GM12891 (cell line): ENCODE measurements at places on chromosomes 16 and 17.

- no peak for DNase-seq
These were observed 40.8 kb downstream of the YPEL2 start for GRCh38 chr17:59372138-59372751.

GRCh38 chr16:29871822-29872546, 9.0 kb upstream of the CDIPT start:
- DNase-seq, result no peak

GRCh38 chr16:6035161-6035560, 937.6 kb upstream of the EEF2KMT start:
- no peak for DNase-seq

DNA sequence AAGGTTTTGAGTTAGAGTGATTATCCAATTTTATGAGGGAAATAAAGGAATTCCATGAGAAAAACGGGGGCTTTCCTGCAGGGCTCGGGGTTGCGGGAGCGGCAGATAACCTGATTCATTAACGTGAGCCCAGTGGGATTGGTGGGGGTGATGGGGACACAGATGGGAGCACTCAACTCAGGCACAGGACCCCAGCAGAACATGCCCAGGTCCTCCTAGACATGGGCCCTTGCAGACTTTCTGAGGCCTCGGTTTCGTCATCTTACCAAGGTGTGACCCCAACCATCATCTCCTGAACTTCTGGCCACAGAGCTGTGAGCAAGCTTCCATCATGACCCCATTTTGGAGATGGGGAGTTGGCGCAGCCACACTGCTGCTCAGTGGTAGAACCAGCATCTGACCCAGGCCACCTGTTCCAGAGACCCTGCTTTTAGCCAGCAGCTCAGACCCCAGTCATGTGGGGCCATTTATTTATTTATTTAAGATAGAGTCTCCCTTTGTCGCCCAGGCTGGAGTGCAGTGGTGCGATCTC, 22.3 kb downstream of the CARHSP1 start:
- no peak for DNase-seq

- no peak for DNase-seq
These were observed 9.9 kb downstream of the TMIGD1 start for GRCh38 chr17:30323895-30324319.

DNA sequence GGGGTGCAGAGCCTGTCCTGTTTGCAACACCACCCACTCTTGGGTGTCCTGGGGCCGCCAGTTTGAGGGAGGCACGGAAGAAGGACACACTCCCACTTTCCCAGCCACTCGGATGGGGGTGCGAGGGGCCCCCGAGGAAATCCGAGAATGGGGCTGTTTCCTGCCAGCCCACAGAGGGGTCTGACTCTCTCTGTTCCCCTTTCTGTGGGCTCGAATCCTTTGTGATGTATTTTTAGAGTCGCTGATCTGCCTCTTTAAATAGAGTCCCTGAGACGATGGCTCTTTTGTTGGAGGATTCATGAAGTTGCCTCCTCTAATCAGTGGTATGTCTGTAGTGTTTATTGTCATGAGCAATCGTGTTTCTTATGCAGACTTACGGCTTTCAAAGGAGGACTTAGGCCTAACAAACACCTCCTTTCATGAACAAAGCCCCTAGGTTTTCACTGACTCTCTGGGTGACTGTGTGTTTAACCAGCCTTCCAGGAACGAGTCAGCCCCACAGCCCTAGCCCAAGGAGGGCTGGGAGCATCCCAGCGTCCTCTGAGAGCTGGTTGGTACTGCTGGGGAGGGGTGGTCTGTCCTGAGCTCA, 29.1 kb downstream of the CIBAR2 start:
- DNase-seq, result peak; percentile 46

DNA sequence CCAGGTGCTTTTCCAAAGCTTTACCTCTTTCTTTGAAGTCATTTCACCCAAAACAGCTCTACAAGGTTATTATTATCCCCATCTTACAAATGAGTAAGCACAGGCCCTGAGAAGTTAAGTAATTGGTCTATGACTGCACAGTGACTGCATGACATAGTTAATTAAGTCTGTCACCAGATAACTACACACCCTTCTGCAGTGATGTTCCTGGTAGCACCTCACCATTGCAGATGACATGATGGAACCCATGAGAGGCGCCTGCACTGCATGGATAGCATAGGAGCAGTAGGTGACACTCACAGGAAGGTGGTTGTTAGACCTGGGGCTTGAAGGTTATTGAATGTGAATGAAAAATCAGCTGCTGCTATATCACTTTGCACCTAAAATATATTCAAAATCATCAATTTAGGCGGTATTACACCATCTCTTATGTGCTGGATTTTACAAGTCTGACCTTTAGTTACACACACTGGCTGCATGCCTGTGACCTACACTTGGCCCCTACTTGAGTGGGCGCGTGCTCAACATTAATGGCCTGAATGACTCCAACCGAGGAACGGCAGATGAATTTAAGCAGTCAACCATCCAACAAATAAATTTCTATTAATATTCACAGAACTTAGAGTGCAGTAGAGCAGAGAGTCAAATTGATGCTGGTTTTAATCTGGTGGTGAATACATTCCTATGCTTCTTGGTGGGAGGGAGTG, 239.6 kb downstream of the CDH11 start:
- no peak for DNase-seq

- no peak for DNase-seq
These were observed 42.0 kb upstream of the ACSF3 start for GRCh38 chr16:89051521-89052166.

GRCh38 chr17:15456972-15457722, 10.3 kb downstream of the CDRT4 start:
- DNase-seq, result no peak

GRCh38 chr17:69166957-69167356, 25.3 kb upstream of the ABCA6 start:
- no peak for DNase-seq

- DNase-seq, result no peak
These were observed 13.0 kb upstream of the NETO2 start for GRCh38 chr16:47156680-47157215.
